ENCODE measurements at places on chromosomes 11 and 22. TPM values are rescaled to one million over a fixed set of nuclear protein-coding genes. Genes with fewer than 3 reads are reported as not detected.

The TIMP3 gene
- total RNA-seq = 329 TPM

The RBMXL2 gene
- not detected for total RNA-seq

The HMOX1 gene
- total RNA-seq = 59.2 TPM

The TRIOBP gene
- total RNA-seq = 151 TPM

The POU2AF2 gene
- total RNA-seq = not detected

The RFPL3 gene
- not detected for total RNA-seq

The OR52E8 gene
- not detected for total RNA-seq

The FADS2 gene
- total RNA-seq = 125 TPM

The OR51B2 gene
- not detected for total RNA-seq

The YAP1 gene
- total RNA-seq = 158 TPM

The OR2AG2 gene
- 0.09 TPM for total RNA-seq

The SYT13 gene
- total RNA-seq = not detected

The TMEM45B gene
- total RNA-seq = not detected

The DBX1 gene
- total RNA-seq = not detected

The ELF5 gene
- not detected for total RNA-seq

The SMIM35 gene
- not detected for total RNA-seq

The SYT8 gene
- total RNA-seq = 0.82 TPM

The OR4D9 gene
- total RNA-seq = not detected

The SHISA8 gene
- total RNA-seq = not detected

The PDE3B gene
- total RNA-seq = 2.8 TPM

The OMP gene
- 1.1 TPM for total RNA-seq

The CENPM gene
- total RNA-seq = 1.1 TPM

The TEX12 gene
- 0.36 TPM for total RNA-seq

The ATL3 gene
- 320 TPM for total RNA-seq

The SCGB2A2 gene
- not detected for total RNA-seq

The MICAL2 gene
- total RNA-seq = 31.9 TPM

The ANO3 gene
- total RNA-seq = 0.98 TPM

The TM7SF2 gene
- total RNA-seq = 10.0 TPM

The SOX10 gene
- not detected for total RNA-seq

The KLHL35 gene
- total RNA-seq = 3.8 TPM

The TRIM48 gene
- total RNA-seq = not detected

The CCDC116 gene
- total RNA-seq = 0.25 TPM

The PGM2L1 gene
- 4.2 TPM for total RNA-seq

The PATE1 gene
- total RNA-seq = not detected

The ANGPTL5 gene
- 0.09 TPM for total RNA-seq

The MRGPRE gene
- total RNA-seq = not detected

The BIRC3 gene
- 2.4 TPM for total RNA-seq

The GLB1L3 gene
- not detected for total RNA-seq

The ZFP91 gene
- 73.4 TPM for total RNA-seq

The ZW10 gene
- 10.5 TPM for total RNA-seq

The PIH1D2 gene
- total RNA-seq = 5.5 TPM

The CCDC87 gene
- 0.45 TPM for total RNA-seq

The MPZL2 gene
- total RNA-seq = 0.36 TPM

The EMID1 gene
- 0.08 TPM for total RNA-seq

The PHRF1 gene
- 27.6 TPM for total RNA-seq

The RCOR2 gene
- total RNA-seq = 3.3 TPM

The TMEM132A gene
- 17.9 TPM for total RNA-seq

The OTOG gene
- not detected for total RNA-seq

The PHF21B gene
- not detected for total RNA-seq

The LDHAL6A gene
- total RNA-seq = not detected

The TBX1 gene
- 2.8 TPM for total RNA-seq

The YPEL4 gene
- 1.7 TPM for total RNA-seq

The CASP5 gene
- total RNA-seq = not detected

The OR52I2 gene
- total RNA-seq = not detected

The KRTAP5-2 gene
- total RNA-seq = not detected

The RAB38 gene
- 1.2 TPM for total RNA-seq

The CDC45 gene
- 22.9 TPM for total RNA-seq

The CALCB gene
- not detected for total RNA-seq
